NCI-H82 (cell line): ENCODE measurements at places on chromosomes 16 and 17.

GRCh38 chr17:82461827-82462524 lies 3.4 kb downstream of the NARF start:
- no peak for DNase-seq

DNA sequence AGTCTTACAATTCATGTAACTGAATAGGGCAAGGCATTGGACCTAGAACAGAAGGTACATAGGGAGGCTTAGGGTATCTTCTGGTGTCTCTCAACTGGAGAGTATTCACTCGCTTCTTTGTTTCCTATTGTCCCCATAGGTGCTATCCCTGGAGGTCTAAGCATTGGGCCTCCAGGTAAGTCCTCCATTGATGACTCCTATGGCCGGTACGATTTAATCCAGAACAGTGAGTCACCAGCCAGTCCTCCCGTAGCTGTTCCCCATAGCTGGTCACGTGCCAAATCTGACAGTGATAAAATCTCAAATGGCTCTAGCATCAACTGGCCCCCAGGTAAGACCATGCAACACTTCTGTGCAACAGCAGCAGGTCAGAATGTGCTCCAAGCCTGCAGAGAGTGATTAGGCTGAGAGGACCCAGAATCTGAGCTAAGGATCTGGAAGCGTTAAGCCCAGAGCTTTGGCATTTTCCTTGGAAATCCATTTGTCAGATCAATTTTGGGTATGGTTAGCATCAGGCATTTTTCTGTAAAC lies 35.7 kb downstream of the TMC6 start:
- no peak for DNase-seq

- no peak for DNase-seq
These were observed 7.8 kb upstream of the TAT start for GRCh38 chr16:71584543-71585317.

- no peak for DNase-seq
These were observed 12.1 kb downstream of the ABCA9 start for GRCh38 chr17:69048634-69049033.

GRCh38 chr17:78838574-78839005 lies 2.0 kb downstream of the USP36 start:
- no peak for DNase-seq

DNA sequence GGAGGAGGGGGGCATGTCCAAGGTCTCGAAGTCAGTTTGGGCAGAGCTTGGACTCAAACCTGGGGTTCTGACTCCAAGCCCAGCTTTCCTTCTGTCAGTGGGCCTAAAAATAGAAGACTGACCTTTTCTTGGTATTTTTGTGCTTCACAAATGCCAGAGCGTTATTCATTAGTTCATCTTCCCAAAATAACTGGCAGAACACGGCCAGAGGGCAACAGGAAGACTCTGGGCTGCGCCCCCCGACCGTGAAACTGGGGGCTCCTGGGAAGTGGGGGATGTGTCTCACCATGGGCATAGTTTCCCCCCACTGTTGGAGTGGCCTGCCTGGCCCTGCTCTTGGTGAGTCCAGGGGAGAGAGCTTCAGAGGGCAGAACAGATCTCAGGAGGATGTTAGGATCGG lies 94.0 kb downstream of the SOCS1 start:
- DNase-seq = no peak

DNA sequence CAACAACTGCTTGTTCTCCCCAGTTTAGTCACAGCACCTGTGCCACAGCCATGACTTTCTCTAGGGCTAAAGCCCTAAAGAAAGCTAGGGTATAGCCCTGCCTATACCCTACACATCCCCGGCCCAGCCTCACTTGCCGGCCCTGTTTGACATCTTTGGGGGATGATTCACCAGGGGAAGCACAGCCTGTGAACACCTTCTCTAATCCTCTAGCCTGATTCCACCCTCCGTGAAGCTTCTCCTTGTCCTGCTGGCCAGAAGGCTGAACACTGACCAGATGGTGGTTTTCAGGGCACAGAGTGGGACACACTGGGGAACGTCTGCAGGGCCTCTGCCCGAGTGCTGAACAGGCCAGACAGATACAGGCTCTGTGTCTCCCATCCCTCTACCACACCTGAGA lies 6.0 kb downstream of the CLEC16A start:
- peak; percentile 14 for DNase-seq

- peak; percentile 80 for DNase-seq
These were observed 21.4 kb upstream of the ABCC3 start for GRCh38 chr17:50613007-50613992.

- DNase-seq = no peak
These were observed 2.1 kb upstream of the CDK5RAP3 start for GRCh38 chr17:47968836-47969235.

GRCh38 chr16:15861996-15862395 lies 5.2 kb upstream of the MYH11 start:
- no peak for DNase-seq

- DNase-seq = peak; percentile 57
These were observed 49.2 kb downstream of the SREBF1 start for GRCh38 chr17:17787568-17787967.

DNA sequence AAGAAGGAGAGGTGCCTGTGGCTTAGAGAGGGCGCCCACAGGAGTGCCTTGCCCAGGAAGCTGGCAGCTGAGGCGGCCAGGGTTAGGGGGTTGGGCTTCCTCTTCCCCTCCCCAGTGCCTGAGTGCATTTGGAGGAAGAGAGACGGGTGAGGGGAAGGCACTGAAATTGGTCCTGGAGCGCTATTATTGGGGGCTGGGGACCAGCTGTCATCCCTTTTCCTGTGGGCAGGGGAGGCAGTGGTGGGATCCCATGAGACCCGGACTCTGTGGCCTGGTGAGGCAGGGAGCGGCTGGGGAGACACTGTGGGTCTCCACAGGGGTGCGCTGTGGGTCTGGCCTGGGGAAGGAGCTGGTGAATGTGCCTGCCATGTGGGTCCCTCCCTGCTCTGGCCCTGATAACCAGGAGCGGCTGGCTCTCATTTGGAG lies 259.7 kb downstream of the SEC14L1 start:
- peak; percentile 93 for DNase-seq

- no peak for DNase-seq
These were observed 37.0 kb downstream of the CUEDC1 start for GRCh38 chr17:57918017-57918895.

- no peak for DNase-seq
These were observed 41.1 kb upstream of the CDH13 start for GRCh38 chr16:82585675-82586074.

- no peak for DNase-seq
These were observed 37.3 kb upstream of the AXIN2 start for GRCh38 chr17:65598746-65599145.

DNA sequence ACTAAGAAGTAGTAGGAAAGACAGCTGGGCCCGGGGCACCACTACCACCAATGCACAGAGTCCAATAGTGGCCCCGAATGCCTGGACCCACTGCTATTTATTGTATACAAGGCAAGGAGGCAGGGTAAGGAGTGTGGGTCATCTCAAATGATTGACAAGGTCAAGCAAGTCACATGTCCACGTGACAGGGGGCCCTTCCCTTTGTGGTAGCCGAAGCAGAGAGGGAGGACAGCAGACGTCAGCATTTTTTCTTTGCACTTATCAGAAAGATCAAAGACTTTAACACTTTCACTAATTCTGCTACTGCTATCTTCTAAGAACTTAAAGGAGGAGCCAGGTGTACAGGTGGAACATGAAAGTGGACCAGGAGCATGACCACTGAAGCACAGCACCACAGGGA lies 6.5 kb downstream of the VPS53 start:
- DNase-seq = no peak

- peak; percentile 69 for DNase-seq
These were observed 14.6 kb downstream of the STH start for GRCh38 chr17:46013502-46014165.

- no peak for DNase-seq
These were observed 4.4 kb upstream of the MTSS2 start for GRCh38 chr16:70689970-70690891.

- DNase-seq = no peak
These were observed 128.8 kb downstream of the RAP1GAP2 start for GRCh38 chr17:2925011-2925410.
